ENCODE measurements at places on chromosomes 16 and 17.
A peak's percentile ranks its signal among the peaks of the same experiment; 100 is the strongest.

DNA sequence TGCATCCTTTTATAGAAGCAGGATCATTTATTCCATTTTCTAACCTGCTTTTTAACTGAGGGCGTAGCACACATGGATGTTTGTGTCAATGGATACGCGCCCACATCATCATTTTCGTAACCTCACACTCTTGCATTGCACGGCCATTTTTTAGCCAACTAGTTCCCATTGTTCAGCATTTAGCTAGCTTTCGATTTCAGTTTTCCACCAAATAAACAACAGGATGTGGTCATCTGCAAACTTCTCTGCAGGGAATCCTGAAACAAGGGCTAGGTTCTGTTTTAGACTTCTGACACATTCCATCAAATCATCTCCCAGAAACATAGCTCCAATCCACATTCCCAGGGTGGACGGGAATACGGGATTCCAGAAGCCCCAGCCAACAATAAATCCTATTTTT is 6.4 kb downstream of the CYB561 start:
- DNase-seq: no peak

DNA sequence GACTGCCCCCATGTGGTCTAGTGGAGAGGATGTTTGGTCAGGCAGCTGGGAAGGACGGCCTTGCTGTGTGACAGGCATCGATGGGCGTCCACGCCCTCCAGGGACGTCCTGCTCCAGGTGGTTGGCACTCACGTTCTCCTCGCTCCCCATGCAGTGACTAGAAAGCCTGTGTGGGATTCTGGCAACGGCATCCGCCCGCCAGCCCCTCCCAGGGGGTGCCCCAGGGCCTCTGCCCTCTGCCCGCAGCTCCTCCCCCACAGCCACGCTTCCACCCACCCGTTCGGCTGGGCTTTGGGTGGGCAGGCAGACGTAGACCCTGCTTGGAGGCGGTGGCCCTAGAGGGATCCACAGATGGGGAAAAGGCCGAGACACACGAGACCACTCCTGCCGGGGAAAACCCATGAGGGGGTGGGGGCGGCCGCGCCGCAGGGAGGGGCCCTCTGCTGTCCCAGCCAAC is 4.7 kb upstream of the IL17C start:
- no peak for DNase-seq

GRCh38 chr16:85172455-85173145 is 60.3 kb upstream of the CIBAR2 start:
- DNase-seq: peak; percentile 60

DNA sequence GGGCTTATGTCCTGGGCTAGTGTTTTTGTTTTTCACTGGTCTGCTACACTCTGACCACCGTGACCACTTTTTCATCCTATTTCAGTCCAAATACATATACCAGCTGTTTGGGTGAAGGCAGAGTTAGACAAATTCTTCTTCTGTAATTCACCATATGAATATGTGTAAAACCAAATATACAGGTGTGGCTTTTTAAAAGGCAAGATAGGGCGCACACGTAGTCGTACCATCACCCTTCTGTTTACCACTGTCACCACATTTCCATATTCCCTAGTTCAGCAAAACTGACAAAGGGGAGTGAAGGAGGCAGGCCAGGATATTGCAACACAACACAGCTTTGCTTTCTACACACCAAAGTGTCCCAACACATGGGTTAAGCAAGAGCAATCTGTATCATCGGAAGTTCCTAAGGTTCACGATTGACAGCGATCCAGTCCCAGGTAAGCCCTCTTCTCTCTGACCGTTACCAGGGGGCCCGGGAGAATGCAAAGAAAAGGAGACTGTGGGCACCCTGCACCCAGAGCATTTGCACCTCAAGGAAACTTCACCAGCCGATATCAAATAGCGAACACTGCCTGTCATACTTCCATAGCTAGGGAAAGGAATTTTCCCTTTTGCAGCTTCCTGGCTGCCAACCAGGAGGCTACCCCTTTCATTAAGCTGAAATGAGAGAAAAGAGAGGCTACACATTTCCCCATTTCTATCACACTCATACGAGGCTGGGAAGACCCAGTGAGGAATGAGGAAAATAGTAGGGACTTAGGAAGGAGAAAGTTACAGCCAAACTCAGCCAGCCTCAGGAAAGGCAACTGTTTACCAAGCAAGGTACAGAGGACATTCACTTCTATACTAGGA is 23.1 kb downstream of the CREBBP start:
- DNase-seq: no peak

GRCh38 chr17:47778184-47778635 is 43.4 kb downstream of the OSBPL7 start:
- no peak for DNase-seq

DNA sequence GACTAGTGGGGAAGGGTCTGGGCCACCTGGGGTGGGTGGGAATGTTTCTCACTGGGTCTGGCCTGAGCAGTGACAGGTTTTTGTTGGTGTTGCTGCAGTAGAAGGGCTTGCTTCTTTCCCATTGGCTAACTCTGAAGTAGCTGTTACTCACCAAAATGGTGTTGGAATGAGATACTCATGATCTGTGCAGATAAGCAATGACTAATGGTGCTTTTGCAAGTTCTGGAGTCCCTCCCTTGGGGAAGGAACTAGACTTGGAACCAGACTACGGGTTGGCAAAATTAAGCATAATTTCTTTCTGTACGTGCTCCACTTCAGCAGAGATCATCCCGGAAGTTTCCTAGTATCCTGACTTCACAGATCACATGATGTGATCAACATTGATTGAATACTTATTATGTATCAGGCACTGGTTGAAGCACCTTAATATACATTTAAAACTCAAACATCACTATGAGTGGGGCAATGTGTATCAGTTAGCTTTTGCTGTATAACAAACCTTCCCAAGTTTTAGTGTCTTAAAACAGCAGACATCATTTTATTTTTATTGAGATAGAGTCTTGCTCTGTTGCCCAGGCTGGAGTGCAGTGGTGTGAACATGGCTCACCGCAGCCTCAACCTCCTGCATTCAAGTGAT is 30.1 kb downstream of the CHP2 start:
- DNase-seq: no peak

DNA sequence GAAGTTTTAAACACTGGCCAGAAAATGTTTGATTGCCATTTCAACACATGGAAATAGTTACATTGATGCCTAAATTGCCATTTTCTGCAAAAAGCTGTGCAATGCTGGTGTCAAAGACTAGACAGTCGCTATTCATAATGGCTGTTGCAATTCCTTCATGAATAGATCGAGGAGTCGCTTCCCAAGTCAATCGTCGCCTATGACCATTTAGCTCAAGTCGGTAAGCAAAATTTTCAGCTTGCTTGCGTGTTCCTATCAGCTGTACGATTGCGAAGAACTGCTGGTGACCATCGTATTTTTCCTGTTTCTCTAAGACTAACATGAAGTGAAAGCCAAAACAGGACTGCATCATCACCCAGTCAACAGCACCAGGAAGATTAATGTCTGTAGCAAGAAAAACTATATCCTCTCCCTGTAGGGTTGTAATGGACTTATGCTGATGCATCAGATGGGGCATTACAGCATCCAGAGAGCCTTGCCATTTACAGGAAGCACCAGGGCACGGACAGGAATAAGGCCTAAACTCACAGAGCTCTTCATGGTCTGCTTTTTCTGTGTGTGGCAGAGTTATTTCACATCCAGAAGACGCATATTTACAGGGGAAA is 23.6 kb downstream of the SIAH1 start:
- DNase-seq: no peak

DNA sequence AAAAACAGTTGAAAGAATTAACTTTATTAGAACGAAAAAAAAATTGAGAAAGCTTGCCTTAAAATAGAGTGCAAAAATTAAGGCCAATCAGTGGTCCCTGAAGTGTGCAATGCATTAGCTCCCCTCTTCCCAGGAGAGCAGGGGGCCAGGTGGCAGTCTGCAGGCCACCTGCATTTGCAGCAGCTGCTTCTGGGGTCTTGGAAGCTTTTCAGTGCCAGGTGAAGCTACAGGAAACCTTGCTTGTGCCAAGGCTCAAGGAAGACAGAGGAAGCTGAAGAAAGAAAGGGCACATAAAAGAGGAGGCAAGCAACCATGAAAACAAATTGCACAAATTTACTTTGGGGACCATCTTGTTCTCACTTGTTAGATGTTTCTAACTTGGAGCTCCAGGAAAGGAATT is 50.5 kb upstream of the MTMR4 start:
- peak; percentile 92 for DNase-seq

GRCh38 chr17:39197380-39198185 is at the start of gene CACNB1:
Gene CACNB1, minus strand, starts transcription at chr17:39197669. Its CDS starts 174 bp downstream, at chr17:39197495.
- DNase-seq: peak; percentile 77

GRCh38 chr17:28865946-28866752 is 11.3 kb downstream of the ERAL1 start:
- DNase-seq: peak; percentile 27

DNA sequence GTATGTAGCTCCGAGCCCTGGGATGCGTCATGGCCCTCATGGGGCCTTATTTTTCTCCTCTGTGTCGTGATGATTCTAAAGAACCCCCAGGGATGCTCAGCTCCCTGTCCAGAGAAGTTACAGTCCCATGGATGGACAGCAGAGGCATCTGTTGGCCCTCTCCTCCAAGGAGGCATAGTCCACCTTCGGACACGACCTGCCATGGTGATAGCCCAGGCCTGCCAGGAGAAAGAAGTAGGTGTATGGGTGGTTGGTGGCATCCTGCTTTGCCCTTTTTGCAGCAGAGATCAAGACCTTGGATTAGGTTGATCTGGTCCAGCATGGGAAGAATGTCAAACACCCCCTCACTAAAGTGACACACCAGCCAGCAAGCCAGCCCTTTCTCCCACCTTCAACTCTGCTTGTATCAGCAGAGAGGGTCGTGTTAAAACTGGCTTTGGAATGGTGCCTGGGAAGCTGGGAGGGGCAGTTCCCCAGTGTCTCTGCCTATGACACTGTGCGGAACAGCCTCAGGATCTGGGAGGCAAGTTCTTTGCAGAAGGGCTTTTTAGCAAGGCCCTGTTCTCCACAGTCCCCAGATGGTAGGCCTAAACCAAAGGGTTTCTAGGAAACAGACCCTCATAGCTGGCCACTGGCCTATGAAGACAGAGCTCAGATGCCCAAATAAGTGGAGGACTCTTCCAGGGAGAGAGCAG is 259.9 kb upstream of the RPL38 start:
- DNase-seq: no peak

DNA sequence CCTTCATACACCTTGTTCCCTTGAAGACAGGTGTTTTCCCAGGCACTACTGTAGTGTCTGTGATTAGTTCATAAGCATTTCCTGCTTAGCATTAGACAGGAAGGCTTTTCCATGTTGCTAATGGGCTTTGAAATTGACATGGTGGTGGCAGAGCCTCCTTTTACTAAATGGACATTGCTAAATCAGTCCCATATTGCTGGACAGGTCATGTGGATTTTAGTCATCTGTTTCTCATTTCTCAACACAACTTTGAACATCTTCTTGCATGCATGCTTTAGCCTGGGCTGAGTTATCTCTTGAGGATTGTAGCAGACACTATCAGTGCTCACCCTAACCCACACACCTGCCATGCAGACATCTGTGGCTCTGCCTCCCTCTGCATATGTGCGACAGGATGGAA is 13.7 kb upstream of the BCO1 start:
- DNase-seq: peak; percentile 29

- DNase-seq: no peak
These were observed 40.2 kb downstream of the SMG6 start for GRCh38 chr17:2263183-2264066.

GRCh38 chr16:49602976-49603310 is 229.3 kb downstream of the C16orf78 start:
- no peak for DNase-seq

DNA sequence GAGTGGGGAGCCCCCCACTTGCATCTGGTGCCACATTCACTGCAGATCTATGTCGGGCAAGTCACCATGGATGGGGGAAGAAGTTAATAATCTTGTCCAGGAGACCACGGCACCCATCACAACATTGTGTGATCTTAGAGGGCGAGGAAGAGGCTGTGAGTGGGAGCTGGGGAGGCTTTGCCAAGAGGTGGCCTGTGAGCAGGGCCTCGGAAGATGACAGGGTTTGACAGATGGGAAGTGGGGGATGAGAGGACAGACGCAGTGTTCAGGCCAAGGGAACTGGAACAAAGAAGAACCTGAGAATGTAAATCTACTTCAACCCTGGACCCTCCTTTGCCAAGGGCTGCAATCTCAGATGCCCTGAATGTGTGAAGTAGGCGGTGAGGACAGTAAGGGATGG is 12.4 kb downstream of the ACE start:
- peak; percentile 5 for DNase-seq

GRCh38 chr16:56667581-56668571 is at the start of gene MT1G:
Gene MT1G, minus strand, starts transcription at chr16:56668065. Its CDS starts 72 bp downstream, at chr16:56667993.
- DNase-seq: no peak

GRCh38 chr17:49585422-49586027 is 9.9 kb downstream of the NXPH3 start:
- DNase-seq: no peak

DNA sequence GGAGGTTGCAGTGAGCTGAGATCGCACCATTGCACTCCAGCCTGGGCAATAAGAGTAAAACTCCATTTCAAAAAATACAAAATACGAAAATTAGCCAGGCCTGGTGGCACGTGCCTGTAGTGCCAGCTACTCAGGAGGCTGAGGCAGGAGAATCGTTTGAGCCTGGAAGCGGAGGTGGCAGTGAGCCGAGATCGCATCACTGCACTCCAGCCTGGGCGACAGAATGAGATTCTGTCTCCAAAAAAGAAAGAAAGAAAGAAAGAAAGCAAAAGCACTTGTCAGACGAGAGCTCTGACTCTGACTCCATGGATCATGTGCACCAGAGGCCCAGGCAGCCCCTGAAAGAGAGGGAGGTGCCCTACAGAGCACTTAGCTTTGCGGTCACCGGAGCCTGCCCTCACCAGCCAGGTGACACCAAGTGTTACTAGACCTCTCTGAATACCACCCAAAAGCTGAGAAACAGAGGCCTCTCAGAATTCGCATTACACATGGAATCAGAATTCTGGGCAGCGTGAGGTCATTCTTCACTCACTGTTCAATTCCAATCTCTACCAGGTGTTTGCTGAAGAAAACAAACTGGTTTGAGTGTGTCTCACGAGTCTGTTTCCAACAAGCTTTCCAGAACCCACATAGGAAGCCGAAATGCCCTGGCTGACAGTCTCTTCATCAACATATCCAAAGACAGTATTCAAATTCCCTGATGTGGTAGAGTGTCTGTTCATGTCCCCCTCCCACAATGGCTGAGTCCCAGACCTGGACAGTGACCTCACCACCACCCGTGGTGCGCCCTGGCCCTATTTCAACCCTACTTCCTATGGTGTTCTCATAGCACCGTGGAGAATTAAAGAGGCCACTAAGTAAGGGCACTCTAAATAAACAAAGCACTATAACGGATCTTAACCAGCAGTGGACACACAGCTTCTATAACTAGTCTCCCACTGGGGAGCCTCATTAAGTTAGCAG is 1.5 kb downstream of the FLCN start:
- no peak for DNase-seq

DNA sequence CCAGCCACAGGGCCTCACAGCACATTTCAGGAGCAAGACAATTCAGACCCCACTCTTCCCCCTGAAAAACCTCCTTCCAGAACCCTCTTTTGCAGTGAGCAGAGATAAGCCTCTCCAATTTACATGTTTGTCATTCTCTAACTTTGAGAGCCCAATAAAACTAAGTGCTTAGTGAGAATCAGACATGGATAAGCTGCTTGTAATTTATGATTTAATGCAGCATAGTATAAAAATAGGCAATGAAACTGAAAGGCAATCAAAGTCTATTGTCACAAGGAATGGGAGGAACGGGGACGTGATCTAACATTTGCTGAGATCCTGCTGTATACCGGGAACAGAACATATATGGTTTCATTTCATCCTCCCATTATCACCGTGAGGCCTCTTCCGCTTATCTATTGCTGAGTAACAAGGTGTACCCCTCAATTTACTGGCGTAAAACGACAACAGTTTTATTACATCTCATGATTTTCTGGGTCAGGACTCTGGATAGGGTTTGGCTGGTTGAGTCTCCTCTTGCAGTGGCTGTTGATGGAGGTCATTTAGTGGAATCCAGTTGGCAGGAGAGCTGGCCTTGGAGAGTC is 597.4 kb downstream of the MAF start:
- DNase-seq: no peak
